Stimulated activated CD4-positive, alpha-beta T cell treated with anti-CD3 and anti-CD28 coated beads, Interleukin-12 subunit alpha, Interleukin-12 subunit beta, amount 100 ng/mL, for 24 hours (primary cell): ENCODE measurements at places on chromosomes 2 and 18.

GRCh38 chr2:103788389-103788788 lies 1026.6 kb downstream of the TMEM182 start:
- DNase-seq = no peak

GRCh38 chr2:88450186-88450585 lies 2.3 kb downstream of the FOXI3 start:
- no peak for DNase-seq

DNA sequence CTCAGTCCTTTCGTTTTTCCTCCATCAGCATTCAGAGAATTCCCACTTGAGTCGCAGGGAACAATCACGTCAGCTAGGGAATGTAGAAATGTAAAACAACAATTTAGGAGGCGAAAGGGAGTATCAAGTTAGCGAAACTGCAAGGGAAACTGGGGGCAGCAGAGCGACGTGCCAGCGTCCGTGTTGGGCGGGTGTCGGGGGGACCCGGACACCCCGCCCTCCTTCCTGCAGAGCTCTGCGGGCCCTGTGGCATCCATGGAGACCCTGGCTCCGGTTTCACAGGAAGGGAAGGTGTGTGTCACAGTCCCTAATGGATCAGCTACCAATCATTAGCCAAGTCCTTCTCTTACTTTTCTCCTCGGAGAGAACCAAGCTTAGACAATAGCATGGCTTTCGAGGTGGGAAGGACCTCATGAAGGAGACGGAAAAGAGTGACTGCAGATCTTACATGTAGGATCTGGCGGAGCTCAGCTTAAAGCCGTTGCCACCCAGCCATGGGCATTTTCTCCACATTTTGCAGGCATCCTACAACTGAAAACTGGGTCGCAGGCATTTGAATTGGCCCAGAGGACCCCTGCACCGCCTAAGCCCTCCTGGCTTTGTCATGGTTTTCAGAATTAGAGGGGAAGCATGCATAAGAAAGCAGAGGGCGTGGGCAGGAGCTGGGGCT lies 33.7 kb downstream of the SOX11 start:
- DNase-seq = no peak

GRCh38 chr18:58716060-58716756 lies 44.9 kb downstream of the MALT1 start:
- DNase-seq = no peak

GRCh38 chr2:36088716-36089328 lies 266.8 kb upstream of the CRIM1 start:
- no peak for DNase-seq

DNA sequence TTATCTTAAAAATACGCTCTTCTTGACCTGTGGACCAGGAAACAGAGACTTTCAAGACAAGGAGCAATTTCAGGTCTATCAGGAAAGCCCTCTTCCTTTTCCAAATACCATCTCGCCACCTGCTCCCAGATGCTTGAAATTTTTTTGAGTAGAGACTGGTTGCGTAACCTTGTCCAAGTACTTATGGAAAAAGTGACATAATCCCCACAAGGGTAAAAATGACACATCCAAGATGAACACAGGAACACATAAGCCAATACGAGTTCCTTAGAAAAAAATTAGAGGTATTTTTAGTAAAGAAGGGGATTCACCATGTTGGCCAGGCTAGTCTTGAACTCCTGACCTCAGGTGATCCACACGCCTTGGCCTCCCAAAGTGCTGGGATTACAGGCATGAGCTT lies 1.8 kb downstream of the SERPINB13 start:
- DNase-seq = no peak

DNA sequence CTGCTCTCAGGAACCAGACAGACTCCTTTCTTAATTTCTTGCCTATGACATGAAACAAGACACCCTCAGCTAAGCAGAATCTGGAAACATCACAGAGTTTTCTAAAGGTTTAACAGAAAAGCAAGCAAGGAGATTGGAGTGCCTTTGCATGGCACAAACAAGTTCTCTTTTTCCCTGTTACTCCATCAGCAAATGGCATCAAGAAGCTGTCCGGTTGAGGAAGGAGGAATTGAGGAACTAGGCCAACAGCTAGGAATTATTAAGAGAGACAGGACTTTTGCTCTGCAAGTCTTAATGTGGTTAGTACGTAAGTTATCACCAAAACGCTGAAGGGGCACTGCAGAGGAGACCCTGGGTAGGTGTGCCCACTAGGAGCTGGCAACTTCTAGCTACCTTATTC lies 53.2 kb downstream of the NEB start:
- no peak for DNase-seq

DNA sequence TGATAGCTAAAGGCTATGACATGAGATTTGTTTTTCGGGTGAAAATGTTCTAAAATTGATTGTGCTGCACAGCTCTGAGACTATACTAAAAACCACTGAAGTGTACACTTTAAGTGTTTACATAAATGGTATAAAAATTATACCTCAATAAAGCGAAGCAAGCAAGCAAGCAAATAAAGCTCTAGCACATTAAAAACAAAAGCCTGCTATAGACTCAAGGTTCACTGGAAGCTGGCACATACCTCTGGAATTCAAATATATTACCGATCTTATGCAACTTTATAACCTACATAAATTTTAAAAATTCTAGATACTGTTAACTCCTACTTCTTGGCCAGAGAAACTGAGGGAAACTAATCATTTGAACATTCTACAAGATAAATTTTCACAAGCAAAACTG lies 20.1 kb downstream of the PELI1 start:
- DNase-seq = no peak

GRCh38 chr2:221420245-221420644 lies 151.9 kb downstream of the EPHA4 start:
- DNase-seq = no peak

- DNase-seq = no peak
Measured at GRCh38 chr2:18455236-18455862, 105.1 kb downstream of the RDH14 start.

- DNase-seq = no peak
Measured at GRCh38 chr2:29080886-29081743, 6.8 kb upstream of the PCARE start.

DNA sequence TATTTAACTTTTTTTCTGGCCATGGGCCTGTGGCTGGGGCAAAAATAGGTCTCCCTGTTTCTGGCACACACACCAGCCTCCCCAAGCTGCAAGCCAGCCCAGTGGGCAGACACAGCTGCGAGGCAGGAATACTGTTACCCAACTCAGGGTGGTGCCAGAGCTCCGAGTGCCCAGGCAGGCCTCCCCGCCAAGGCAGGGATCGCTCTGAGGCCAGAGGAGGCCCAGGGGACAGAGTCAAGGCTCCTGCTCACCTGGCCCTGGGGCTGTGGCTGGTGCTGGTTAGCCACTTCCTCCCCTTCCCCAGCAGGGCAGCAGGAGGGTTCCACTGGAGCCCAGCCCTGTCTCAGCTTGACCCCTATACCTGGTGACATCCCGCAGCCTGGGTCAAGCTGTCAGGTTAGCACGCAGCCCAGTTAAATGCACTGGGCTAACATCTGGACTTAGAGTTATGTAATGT lies 67.1 kb upstream of the EPAS1 start:
- no peak for DNase-seq

DNA sequence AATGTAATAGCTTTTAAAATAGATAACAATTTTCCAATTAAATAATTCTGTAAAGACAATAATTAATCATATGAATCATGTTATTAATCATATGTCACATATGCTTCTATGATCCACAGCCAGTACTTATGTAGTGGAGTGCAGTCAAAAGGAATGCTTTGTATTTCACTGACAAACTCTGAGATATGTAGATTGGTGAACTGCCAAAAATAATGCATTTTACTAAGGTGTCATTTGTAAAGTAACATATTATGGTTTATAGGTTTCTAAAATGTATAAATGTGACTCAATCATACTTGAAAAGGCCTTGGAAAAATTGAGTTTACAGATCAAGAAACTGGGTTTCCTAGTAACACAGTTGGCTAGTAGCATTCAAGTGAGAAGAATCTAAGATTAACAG lies 93.8 kb upstream of the KCNH7 start:
- no peak for DNase-seq

DNA sequence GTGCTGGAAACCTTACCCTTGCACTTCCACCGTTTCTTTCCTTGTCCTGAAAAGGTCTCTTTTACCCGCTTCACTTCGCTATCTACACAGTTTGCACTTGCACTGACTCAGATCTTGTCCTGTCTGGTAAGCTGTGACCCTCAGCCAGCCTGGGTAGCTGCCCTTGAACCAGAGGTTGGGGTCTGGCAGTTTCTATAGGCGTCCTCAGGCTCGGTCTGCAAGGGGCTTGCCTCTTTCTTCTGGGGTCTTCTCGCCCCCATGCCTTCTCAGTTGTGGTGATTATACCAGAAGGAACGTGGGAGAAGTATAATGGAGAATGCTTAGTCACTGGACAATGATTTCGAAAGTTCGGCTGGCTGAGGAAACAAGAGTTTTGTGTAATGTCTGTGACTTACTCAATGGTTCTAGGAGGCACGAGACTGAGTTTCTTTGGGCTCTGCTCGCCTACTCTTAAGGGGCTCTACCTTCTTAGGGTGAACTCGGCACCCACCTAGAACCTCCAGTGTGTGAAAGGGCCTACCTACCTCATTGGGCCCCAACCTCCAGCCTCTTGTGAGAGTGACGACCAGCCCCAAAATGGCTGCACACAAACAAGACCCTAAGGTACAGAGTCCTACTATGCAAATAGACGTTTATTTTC lies 6.9 kb upstream of the STAT1 start:
- DNase-seq = no peak

GRCh38 chr18:62979176-62979575 lies 263.8 kb downstream of the PHLPP1 start:
- DNase-seq = no peak

- DNase-seq = no peak
Measured at GRCh38 chr2:45984366-45984765, 312.8 kb upstream of the EPAS1 start.

DNA sequence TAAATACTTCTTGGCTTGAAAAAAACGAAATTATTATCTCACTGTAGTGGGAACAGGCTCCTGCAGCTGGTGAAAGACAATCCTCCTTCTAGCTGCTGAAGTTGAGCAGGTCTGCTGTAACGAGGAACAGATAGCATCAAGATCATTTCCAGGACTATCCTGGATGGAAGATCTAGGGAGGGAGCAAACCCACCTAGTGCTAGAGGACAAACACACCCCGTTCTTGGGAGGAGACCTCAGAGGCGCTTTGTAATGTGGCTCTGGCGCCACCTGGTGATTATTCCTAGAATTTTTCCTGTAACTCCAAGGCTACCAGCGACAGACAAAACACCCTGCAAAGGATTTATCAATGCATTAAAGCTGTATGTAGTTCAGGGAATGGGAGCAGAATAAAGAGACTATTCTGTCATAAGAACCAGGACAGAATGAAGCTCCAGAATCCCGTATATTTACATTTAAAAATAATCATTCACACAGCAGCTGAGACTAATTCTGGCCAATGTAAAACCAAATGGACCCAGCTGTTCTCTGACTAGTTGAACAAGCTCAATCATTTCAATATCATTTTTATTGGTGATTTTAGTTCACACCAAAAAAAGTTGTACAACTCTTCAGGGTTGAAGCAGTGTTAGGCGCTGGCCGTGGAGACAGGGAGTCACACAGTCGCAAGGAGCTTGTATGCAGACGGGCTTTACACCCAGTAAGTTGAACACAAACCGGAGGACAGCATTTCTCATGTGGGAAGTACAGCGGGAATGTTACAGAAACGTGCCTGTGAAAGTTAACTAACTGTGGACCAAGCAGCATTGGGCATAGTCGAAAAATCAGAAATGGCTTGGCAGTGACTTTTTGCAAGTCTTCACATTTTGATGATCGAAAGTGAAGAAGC lies 290.3 kb downstream of the TRIB2 start:
- peak; percentile 36 for DNase-seq
